ENCODE measurements at places on chromosomes 4 and X.

DNA sequence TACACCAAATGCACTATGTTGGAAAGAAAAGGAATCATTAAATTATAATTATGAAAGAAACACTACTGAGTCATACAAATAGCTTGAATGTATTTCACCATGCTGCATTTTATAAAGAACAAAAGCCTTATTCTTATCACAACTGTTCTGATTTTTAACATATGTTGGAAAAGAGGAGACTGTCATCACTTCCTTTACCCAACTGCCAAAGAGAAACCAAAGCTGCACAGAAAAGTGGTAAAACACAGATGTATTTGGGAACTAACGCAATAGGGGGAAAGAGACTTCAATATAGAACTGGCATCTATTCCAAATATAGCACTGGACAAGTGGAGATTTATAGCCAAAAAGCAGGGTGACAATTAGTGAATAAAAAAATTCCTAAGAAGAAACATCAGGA is 181.0 kb downstream of the SPANXN3 start:
- DNase-seq = no peak

- DNase-seq = no peak
These were observed 353.8 kb upstream of the HAND2 start for GRCh38 chr4:173883821-173884220.

GRCh38 chr4:32485956-32486355 is 1765.8 kb downstream of the PCDH7 start:
- DNase-seq = no peak

- DNase-seq = no peak
These were observed 514.2 kb upstream of the DIPK2B start for GRCh38 chrX:45714866-45715265.

DNA sequence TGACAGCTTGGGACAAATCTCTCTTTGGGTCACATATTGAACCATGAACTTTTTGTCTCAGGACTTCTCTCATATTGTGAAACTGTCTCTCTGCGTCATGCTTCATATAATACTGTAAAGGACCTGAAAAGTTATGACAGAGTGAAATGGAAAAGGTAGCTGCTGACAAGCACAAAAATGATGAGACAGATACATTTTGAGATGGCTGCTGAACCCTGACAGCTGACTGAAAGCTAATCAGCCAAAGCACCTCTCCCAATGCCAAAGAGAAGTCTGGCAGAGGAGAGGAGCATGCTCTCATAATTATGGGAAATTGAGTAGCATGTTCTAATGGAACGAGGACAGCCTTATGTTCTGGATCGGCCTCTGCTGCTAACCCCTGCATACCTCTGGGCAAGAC is 873.4 kb upstream of the ADGRL3 start:
- no peak for DNase-seq

DNA sequence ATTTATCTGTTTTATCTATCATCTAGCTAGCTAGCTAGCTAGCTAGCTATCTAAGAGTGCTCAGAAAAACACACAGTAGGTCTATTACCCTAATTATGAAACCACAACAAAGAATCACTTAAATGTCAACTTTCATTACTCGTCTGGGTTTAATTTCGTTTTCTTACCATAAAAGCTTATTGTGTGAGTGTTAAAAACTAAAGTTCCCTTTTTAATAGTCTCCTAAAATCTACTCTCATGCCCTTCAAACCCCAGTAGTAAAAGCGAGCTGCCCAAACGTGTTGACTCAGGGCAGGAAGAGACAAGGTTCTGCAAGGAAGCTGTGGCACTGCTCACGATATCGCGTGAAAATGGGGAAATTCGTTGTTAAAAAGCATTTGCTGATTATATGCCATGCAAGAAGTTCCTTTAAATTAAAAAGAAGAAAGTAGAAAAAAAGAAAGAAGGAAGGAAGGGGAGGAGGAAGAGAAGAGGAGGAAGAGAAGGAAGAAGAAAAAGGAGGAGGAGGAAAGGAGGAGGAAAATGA is 595 bp downstream of the MBNL3 start:
- DNase-seq = no peak

- no peak for DNase-seq
These were observed 20.2 kb downstream of the MSL3 start for GRCh38 chrX:11778230-11778629.

- DNase-seq = no peak
These were observed 198.9 kb downstream of the ANK2 start for GRCh38 chr4:113248320-113248719.

DNA sequence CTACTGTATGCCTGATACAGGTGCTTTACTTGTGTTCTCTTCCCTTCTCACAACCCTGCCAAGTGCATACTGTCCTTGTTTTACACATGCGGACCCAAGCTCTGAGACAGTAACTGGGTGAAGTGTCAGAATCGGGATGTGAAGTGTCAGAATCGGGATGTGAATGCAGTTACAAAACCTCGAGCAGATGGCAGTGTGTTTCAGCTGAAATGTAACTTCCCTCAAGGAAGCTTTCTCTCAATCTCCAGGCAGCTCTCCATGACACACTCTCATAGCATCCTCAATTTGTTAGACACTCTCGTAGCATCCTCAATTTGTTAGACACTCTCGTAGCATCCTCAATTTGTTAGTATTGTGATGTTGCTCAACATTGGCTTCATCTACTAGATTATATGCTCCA is 1.1 kb upstream of the HPSE start:
- DNase-seq = no peak

DNA sequence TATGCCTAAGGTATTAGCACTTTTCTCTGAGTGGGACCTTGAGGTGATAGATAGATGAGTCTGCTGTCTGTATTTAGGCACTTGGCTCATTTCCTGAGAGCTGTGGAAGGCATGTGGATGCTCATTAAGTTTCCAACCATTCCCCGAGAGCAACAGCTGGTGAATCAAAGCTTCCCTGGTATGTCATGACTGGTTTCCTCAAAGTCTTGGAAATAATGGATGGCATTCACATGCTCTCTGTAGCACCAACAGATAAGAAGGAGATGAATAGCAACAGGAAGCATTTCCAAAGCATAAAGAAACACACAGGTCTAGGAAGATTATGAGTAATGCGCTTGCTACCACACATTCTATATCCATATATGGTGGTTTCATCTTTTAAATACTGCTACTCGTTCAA is 118.3 kb upstream of the ETNPPL start:
- no peak for DNase-seq

DNA sequence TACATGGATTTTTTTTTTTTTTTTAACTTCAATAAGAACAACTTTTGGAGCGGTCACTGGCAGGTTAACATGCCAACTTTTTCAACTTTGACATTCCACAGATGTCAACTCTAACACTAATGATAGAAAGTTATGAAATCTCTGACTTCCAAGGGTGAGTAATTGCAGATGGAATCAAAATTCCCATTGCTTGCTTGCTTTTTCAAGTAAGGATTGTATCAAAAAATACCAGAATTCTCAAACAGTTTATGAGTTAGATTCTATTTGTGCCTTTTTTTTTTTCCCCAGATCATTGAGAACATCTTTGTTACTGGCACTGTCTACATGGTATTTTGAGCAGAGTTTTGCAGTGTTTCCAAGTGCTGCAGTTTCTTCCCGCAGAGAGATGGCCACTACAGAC is 50.3 kb upstream of the OTUD4 start:
- no peak for DNase-seq

GRCh38 chrX:155027509-155028066 is 944 bp downstream of the FUNDC2 start:
- DNase-seq = no peak

DNA sequence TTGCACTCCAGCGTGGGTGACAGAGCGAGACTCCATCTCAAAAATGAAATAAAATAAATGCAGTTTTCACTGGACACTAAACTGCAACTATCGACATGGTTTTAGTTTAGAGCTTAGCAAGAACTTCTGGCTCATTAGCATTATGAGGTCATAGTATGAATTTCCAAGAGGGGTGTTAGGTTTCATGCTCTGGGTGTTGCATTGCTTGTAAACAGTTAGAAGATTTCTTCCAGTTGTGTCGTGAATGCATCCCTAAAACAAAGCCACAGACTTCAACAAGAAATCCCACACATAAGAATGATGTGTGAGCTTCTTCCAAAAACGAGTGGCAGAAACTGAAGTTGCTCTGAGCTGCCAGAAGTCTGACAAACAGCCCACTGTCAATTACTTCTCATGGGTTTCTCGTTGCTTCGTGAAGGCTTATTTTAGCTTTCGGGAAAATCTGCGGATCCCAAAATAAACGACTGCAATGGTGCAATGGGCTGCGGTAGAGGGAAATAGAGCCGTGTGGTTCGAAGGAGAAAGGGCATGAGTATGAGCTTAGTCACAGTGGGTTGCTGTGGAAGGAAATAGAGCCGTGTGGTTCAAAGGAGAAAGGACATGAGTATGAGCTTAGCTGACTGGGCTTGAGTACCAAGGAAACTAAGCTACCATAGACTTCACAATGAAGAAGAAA is 354.9 kb downstream of the DHRSX start:
- DNase-seq = no peak

DNA sequence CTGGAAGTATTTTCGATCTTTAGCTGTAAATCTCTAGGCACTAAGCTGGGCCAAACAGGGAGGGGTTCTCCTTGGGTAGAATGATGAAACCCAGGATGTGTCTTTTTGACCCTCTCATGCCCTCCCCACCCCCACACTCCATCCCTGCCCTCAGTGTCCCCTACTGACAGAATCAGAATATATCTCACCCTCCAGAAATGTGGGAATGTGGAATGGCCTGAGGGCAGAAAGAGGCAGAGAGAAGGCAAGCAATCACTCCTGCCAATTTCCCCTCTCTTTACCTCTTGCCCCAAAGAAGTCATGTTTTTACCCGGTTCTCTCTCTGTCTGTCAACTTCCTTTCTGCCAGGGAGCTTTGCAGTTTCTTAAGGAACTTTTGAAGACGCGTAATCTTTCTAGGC is 34.4 kb downstream of the RAP2C start:
- DNase-seq = no peak

- no peak for DNase-seq
These were observed 29.6 kb downstream of the HERC3 start for GRCh38 chr4:88621763-88622327.

DNA sequence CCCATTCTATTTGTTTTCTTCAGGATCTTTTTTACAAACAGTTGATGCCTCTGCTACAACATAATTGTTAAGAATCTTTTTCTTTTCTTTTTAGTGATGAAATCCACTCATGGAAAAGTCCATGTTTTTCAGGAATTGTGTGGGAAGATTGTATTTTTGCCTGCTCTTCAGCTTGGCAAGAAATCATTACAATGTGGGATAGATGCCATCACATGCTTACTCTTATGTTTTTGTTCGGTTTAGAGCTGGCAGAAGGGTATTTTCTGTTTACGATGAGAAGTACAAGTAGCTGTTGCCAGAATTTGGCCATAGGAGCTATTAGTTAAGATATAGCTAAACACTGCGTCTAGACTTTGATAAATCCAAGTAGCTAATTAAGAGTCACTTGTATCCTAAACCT is 2585.3 kb downstream of the ARAP2 start:
- DNase-seq = no peak

GRCh38 chr4:190017357-190018200 is 9.5 kb downstream of the FRG2 start:
- DNase-seq = no peak

All from T-helper 1 cell (primary cell).